Effector memory CD8-positive, alpha-beta T cell (primary cell): ENCODE measurements at places on chromosomes 16 and 17.

DNA sequence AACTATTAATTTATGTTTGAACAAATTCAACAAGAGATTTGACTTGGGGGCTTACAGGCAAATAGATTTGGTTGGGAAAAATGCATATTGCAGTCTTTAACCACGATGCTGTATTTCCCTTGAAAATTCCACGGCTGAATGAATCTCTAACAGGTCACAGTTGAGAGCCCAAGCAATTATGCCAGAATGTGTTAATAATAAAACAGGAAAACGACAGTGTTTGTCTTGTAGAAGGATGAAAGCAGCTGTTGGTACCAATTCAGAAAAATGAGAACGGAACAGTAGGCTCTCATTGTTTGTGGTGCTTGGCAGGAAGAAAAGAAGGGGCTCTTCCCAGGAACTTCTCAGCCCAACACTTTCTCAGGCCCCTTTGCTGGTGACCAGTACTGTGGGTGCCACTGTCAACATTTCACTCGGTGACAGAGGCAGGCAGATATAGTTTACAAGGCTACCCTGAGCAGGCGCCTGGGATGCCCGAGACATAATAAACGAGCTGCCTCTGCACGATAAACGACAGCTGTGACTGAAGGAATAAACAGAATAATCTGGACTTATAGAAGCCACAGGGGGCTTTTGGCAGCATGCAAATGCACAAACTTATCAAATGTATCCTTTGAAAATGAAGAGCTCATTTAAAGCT lies 387.1 kb downstream of the HS3ST4 start:
- no peak for DNase-seq

- DNase-seq: no peak
Observed at GRCh38 chr17:61070649-61071048, 329.0 kb upstream of the TBX2 start.

DNA sequence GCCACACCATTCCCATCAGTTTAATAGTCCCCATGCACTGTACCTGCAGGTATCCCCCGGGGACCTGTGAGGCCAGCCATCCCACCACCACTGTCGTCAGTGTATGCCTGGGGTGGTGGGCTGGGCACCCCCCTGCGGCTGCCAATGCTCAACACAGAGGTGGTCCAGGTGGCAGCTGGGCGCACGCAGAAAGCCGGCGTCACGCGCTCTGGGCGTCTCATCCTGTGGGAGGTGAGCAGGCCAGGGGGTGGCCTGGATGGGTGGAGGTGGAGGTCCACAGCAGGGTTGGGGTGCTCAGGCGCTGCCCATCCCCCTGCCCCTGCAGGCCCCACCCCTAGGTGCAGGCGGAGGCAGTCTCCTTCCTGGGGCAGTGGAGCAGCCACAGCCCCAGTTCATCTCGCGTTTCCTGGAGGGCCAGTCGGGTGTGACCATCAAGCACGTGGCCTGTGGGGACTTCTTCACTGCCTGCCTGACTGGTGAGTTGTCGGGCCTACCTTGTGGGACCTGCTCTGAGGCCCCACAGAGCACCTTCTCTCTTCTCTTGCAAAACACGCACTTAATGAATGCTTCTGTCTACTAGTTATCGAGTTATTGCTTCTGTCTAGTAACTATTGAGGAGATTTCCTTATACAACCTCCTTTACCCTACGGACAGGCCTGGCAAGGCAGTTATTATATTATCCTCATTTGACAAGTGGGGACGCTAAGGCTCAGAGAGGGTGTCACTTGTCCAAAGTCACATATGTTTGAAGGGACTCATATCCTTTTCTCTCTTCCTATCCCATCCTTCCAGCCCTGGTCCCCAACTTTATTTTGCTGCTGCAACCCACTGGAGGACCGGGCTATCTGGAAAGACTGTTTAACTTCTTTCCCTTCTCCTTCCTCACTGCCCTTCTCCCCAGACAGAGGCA lies 5.8 kb upstream of the TRAF4 start:
- DNase-seq: no peak

GRCh38 chr17:64692187-64692586 lies 30.1 kb upstream of the SMURF2 start:
- DNase-seq: no peak

DNA sequence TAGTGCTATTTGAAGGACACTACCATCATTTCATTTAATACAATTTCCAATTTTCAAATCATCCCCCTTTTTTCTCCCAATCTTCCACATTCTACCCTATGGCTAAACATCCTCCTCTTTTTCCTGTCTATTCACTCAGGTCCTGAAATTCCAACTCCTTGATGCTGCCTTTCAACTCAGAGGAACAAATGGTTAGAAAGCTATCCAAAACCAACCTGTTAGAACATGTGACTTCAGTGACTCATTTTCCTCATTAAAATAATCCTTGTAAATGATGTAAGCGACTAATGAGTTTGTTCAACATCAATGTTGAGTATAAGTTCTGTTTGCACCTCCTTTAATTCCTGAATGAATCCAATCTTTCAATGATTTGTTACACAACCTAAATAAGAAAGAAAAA lies 5.5 kb downstream of the PSMD12 start:
- no peak for DNase-seq

DNA sequence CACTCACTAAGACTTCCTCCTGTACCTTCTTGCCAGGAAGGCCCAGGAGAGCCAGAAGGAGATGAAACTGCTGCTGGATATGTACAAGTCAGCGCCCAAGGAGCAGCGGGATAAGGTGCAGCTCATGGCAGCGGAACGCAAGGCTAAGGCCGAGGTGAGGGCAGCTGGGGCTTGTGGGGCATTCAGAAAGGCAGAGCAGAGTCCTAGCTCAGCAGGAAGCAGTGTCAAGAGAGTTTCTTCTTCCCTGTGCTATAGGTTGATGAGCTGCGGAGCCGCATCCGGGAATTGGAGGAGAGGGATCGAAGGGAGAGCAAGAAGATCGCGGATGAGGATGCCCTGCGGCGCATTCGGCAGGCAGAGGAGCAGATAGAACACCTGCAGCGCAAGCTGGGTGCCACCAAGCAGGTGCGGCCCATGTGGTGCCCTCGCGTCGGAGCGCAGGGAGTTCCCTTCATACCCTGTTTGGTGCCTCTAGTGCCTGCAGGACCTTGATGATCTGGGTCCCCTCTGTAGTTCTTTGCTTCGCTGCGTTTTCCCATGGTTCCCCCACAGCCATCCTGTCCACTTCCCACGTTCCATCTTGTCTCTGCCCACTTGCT lies 6.6 kb downstream of the RNF40 start:
- no peak for DNase-seq

GRCh38 chr17:48551596-48552465 lies 6.9 kb upstream of the HOXB2 start:
- no peak for DNase-seq

DNA sequence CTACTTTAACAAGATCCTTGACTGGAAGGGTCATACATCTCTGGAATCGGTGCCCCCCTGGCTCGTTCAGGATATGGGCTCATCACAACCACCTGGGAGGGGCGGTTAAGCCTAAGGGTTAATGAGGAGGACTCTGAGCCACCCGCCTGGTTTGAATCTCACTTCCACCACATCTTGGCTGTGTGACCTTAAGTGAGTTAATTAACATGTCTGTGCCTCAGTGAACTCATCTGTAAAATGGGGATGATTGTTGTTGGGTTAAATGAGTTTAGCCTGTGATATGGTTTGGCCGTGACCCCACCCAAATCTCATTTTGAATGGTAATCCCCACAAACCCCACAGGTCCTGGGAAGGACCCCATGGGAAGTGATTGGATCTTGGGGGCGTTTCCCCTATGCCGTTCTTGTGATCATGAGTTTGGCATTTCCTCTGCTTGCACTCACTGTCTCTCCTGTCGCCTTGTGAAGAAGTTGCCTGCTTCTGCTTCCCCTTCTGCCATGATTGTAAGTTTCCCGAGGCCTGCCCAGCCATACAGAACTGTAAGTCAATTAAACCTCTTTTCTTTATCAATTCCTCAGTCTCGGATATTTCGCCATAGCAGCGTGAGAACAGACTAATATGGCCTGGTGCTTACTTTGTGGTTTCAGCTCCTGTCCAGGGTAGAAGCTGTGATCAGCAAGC lies 214.0 kb upstream of the CIBAR2 start:
- DNase-seq: no peak

DNA sequence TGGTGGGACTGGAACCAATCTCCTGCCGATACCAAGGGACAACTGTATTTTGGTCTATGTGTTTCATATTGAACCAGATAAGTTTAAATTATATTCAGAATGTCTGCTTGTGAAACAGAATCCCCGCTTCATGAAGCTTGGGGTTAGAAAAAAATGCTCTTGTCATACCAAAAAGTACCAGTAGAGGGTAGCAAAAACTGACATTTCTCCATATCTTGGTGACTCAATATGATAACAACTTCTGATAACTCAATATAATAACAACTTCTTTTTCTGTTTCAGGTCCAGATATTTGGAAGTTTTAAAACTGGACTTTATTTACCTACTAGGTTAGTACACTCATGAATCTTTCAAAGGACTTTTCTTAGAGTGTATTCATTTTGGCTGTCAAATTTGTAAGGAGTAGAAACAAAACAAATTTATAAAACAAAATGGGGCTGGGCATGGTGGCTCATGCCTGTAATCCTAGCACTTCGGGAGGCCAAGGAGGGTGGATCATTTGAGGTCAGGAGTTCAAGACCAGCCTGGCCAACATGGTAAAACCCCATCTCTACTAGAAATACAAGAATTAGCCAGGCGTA lies 52.3 kb upstream of the ADCY7 start:
- DNase-seq: peak; percentile 26

GRCh38 chr17:62888148-62888547 lies 77.9 kb upstream of the TANC2 start:
- no peak for DNase-seq

DNA sequence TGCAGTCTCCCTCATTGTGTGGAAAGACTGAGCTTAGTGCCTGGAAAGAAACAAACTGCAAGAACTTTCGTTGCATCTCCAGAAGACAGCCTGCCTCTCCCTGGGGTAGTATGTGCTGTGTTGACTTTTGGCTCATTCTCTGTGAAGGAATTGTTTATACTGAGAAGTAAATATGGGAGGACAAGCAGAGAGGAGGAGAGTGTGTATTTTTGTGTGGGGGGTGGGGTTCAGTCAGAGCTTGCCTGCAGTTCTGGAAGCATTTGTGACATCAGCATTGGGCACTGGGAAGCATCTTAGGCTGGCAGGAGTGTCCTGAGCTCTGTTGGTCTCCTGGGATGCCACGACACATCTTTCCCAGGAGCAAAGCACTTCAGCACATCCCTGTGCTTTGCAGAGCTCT lies 147.9 kb downstream of the HS3ST3B1 start:
- no peak for DNase-seq

DNA sequence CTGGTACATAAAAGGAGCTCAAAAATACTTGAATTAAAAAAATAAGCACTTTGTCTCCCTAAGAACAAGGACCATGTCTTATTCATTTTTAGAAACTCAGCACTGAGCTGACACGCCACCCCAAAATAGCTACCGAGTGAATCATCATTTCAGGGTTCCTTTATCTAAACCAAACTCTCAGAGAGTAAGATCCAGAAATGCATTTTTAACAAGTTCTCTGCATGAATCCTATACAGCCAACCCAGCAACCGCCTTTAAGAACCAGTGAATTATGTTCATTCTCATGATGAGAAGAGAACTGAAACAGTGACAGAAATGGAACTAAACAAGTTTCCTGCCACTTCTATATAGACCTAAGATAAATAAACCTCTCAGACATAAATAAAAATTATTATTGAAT lies 8.7 kb downstream of the C16orf87 start:
- no peak for DNase-seq

GRCh38 chr17:17494870-17495535 lies 1.2 kb downstream of the RASD1 start:
- DNase-seq: no peak

DNA sequence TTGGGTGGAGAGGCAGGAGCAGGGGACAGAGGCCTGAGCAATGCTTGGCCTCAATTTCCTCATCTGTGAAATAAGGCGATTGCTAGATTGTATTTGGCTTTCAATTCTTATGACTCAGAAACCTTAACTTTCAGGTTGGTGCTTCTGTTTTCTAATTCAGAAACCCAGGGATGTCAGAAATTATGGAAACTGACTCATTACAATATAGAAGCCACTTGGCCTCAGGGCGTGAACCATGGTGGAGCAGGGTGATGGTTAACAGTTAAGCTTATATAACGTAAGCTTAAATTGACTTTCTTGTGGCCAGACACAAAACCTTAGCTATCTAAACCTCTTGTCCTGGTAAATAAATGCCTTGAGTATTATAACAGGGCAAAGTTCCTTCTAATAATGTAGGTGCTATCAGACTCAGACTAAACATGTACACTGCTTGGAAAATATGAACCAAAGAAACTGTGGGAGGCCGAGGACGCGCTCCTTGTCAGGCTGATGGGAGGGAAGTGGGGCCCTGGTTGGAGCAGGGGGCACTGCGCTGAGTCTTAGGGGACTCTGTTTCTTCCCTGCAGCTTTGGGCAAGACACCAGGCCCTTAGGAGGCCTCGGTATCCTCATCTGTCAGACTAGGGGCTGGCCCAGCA lies 17.1 kb upstream of the SREBF1 start:
- DNase-seq: no peak

DNA sequence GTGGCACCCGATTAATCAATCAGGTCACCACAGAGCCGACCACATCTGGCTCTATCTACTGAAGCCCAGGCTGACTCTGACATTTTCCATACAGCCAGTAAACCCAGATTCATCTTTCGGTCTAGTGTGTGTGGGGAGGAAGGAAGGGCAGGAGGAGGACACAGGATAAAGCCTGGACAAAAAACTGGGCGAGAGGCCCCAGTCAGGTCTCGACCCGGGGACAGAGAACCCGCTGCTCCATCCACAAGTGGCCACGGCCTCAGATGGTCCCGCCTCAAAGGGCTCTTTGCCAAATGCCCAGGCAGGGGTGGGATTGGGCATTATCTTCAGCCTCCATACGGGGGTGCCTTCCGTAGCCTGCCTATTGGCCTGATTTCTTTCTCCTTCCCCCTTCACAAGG lies 7.8 kb downstream of the ABR start:
- DNase-seq: no peak

DNA sequence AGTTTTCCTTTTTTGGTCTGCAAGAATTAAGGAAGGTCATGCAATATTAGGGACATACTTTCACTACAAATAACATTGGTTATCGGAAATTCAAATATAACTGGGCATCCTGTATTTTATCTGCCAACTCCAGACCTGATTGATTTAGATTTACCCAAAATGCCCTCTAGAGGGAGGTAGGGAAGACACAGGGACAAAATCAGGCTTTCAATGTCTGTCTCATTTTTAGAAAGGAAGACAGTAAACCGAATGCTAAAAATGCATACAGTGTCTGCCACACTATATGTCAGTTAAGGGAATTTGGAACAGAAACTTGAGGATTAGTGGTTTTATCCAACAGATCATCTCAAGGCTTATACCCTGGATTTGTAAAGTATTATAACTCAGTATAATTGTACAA lies 161.7 kb upstream of the SOX9 start:
- no peak for DNase-seq
